Epithelial cell of umbilical artery (primary cell): ENCODE measurements at places on chromosomes 6 and 20. TPM values are rescaled to one million over a fixed set of nuclear protein-coding genes. Genes with fewer than 3 reads are reported as not detected.

KHDC1 gene
- 1.9 and 2.0 TPM in 2 replicates for total RNA-seq

GPR31 gene
- total RNA-seq, result not detected in 2 replicates

PLA2G7 gene
- not detected in 2 replicates for total RNA-seq

HAO1 gene
- not detected in 2 replicates for total RNA-seq

CFB gene
- total RNA-seq, result 1.3 and 7.9 TPM in 2 replicates

TRIM10 gene
- not detected in 2 replicates for total RNA-seq

PRDM13 gene
- total RNA-seq, result not detected in 2 replicates

SLC17A1 gene
- total RNA-seq, result not detected in 2 replicates

CNR1 gene
- not detected in 2 replicates for total RNA-seq

VGLL2 gene
- total RNA-seq, result not detected in 2 replicates

ZC2HC1B gene
- not detected in 2 replicates for total RNA-seq

COX4I2 gene
- total RNA-seq, result not detected in 2 replicates

TSPYL1 gene
- 58.8 and 91.5 TPM in 2 replicates for total RNA-seq

DDX43 gene
- total RNA-seq, result 0.65 and 1.5 TPM in 2 replicates
